ENCODE measurements at places on chromosomes 5 and 9. TPM values are rescaled to one million over a fixed set of nuclear protein-coding genes. Genes with fewer than 3 reads are reported as not detected.
A peak's percentile ranks its signal among the peaks of the same experiment; 100 is the strongest.

Gene PIP5KL1
- 2.6 TPM for total RNA-seq

Gene SLCO4C1
- total RNA-seq = under 0.01 TPM

Gene ADAMTS12
- 54.8 TPM for total RNA-seq

DNA sequence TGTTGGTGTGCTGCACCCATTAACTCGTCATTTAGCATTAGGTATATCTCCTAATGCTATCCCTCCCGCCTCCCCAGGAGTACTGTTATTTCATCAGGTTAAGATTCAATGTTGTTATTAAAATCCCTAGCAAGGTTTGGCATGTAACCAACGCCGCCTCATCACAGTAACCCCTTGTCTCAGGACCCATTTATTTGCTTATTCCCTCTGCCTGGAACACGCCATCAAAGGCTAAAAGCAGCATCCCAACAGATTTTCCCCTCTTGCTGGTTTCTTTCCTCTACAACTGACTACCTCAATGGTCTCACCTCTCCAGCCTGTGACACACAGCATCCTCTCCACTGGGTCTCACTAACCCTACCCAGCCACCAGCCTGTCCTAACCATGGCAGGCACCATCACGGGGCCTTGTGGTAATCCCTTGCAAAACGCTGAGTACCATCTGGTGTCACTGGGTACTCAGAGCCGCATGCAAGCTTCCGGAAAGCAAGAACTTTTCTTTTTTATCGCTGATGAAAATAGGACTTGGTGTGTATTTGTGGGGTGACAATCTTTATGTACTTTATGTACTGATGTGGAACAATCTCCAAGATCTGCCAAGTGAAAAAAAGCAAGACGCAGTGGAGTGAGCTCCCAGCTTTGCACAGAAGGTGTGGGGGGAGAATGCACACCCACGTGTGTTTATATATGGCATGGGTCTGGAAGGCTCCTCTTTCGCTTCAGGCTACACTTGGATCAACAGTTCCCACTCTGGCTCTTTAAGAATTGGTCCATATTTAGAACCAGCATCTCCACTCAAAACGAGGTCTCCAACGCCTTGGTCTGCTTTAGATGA lies 6.1 kb downstream of the RPS14 start:
- DNase-seq = no peak

- DNase-seq = peak; percentile 37
Measured at GRCh38 chr5:120614531-120615180, 150.6 kb downstream of the PRR16 start.

- peak; percentile 56 for DNase-seq
Measured at GRCh38 chr9:35659340-35659739, 1.2 kb downstream of the CCDC107 start.

Gene IL33
- total RNA-seq = 7.3 TPM

GRCh38 chr5:147930769-147931168 lies 24.4 kb upstream of the C5orf46 start:
- DNase-seq = no peak

DNA sequence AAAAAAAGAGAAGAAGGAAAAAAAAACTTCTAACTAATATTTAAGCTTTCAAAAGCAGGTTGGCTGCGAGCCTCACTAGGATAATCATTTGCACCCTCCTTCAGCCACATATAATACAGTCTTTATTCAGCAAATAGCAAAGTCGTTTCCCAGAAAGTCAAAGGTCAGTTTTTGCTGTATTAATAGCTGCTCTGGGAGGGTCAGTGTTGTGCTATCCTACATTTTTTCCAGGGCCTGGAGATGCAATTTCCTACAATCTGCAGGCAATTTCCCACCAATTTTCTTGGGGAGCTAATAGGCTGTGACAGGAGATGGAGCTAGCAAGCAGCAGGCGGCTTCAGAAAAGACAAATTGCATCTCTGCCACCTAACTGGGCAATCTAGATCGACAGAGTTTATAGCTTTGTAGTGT lies 136.8 kb downstream of the TLE1 start:
- DNase-seq = no peak

DNA sequence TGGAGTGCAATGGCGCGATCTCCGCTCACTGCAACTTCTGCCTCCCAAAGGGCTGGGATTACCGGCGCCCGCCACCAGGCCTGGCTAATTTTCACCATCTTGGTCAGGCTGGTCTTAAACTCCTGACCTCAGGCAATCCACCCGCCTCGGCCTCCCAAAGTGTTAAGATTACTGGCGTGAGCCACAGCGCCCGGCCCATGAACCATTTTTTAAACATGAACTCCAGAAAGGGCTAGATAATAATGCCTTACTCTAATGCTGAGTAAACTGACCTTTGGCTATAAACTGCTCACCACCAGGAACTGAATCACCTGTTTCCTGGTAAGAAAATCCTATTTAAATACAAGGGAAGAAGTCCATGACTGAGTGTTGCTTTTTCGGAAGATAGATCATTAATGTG lies 23.2 kb upstream of the DAB2 start:
- DNase-seq = no peak

Gene NMUR2
- not detected for total RNA-seq

GRCh38 chr9:85742597-85742936 lies 813 bp upstream of the AGTPBP1 start:
- DNase-seq = peak; percentile 79

Gene PCDHGA8
- total RNA-seq = 3.0 TPM

Gene PCDHB1
- not detected for total RNA-seq

Gene PCDHB2
- 0.32 TPM for total RNA-seq

GRCh38 chr9:129270205-129270604 lies 92.1 kb upstream of the IER5L start:
- no peak for DNase-seq

Gene SPINK7
- total RNA-seq = not detected

- DNase-seq = no peak
Measured at GRCh38 chr5:173648308-173648866, 31.9 kb upstream of the BOD1 start.

GRCh38 chr5:156826150-156826549 lies 23.9 kb upstream of the PPP1R2B start:
- no peak for DNase-seq

DNA sequence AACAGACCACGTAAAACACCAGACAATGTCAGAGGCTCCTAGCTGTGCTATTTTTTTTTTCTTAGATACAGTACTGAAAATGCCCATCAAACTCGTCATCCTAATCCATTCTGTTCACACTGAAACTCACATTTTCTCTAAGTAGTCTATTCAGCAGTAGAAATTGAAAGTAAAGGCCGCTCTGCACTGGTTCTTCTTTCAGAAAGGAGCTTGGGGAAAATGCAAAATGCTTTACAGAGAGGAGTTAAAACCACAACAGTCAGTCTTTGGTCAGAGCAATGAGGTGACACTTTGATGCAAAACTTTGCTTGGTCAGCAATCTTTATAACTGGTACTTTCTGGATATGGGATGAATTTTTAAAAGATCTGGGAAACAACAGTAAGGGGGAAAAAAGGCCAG lies 43.8 kb upstream of the SUSD1 start:
- DNase-seq = no peak

DNA sequence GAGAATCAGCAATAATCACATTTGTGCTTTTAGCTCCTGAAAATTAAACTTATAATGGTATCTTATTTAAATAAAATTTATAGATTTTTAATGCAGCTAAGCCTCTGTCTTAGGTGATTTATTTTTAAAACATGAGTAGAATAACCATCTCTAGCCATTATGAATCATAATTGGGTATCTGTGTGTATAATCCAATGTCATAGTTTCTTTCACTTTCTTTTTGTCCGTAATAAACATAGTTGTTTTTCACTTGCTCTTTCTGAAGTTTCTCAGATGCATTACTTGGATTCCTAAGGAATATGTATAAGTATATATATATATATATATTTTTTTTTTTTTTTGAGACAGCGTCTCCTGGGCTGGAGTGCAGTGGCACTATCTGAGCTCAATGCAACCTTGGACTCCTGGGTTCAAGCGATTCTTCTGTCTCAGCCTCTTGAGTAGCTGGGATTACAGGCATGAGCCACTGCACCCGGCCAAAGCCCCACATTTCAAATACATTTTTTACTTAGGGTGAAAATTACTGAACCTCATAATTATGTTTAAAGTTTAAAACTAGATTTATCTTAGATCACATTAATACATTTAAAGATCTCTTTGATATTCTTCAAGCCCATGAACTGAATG lies 377.1 kb downstream of the PRDM9 start:
- no peak for DNase-seq

- no peak for DNase-seq
Measured at GRCh38 chr5:72622170-72622760, 115.1 kb upstream of the ZNF366 start.

GRCh38 chr9:116142706-116143492 lies 10.7 kb upstream of the PAPPA start:
- no peak for DNase-seq

Gene CTSV
- total RNA-seq = 0.32 TPM

DNA sequence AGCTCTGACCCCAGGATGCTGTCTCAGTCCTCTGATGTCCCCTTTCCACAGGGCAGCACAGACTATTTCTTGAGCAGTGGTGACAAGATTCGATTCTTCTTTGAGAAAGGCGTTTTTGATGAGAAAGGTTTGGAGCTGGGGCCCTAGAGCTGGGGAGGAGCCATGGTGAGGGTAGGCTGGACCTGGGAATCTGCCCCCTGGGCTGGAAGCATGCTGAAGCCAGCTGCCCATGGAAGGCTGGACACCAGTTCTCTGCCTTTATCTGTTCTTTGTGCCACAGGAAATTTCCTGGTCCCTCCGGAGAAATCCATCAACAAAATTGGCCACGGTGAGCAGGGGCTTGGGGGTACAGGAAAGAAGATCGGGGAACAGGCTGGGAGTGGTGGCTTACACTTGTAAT lies 12.9 kb downstream of the PHYHD1 start:
- DNase-seq = no peak

GRCh38 chr5:127229185-127229889 lies 61.3 kb upstream of the MEGF10 start:
- DNase-seq = peak; percentile 35

Gene PCDHA1
- total RNA-seq = under 0.01 TPM

DNA sequence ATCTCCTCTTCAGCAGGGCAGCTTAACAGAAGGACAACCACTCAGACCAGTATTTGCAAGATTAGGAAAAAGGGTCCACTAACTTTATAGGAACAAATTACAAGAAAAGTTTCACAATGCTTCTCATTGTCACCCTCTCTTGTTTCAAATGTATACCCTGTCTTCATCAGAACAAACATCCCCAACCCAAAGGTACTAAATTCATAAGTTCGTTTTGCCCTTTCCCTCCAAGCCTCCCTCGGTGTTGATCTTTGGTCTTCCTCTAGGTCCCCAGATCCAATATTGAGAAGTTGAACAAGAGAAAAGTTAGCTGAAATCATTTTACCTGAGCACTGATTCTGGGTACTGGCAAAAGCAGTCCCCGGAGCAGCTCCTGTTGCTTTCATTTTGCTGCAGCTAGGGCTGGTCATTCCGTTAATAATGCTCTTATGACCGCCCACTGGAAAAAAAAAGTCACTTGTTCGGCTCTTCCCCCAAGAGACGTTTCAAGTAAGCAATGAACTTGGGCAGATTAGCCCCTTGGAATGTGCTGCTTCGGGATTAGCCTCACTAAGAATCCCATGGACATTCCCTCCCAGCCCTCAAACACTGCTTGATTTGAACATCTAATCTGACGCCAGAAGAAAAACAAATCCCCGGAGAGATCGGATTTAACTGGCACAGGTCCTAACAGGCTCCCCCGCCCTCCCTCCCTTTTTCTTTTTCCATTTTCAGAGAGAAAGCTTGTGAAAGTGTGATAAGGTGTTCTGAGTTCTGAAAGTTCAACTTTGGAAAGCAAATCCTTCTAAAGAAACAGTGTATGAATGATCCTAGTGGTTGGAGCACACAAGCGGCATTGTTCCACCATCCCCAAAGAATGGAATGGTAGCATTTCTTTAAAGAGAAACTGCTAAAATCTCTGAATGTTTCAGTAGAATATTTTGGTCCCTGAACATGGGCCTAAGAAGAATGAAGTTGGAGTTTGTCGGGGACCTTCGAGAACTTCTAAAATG lies 252.5 kb downstream of the TRPM3 start:
- DNase-seq = peak; percentile 24

DNA sequence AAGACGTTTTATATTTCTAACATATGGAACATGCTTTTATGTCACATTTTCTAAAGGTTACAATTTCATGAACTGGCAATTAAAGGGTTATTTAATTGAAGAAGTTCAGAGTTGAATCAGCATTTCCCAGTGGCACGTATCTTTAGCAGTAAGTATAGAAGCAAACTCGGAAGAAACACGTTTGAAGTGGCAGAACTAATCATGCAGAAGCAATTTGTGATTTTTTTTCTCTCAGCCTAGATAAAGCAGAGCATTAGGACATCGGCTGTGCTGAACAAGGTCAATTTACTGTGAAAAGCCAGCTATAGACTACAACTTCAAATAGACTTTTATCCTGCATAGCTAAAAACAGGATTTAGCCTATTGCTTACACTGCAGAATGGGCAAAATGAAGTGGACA lies 104.7 kb downstream of the ISL1 start:
- DNase-seq = no peak

GRCh38 chr9:109383356-109383755 lies 62.5 kb upstream of the EPB41L4B start:
- no peak for DNase-seq
